NCI-H774 (cell line): ENCODE measurements at places on chromosomes 3 and 15.

- no peak for DNase-seq
Observed at GRCh38 chr3:64459711-64460110, 228.1 kb downstream of the ADAMTS9 start.

DNA sequence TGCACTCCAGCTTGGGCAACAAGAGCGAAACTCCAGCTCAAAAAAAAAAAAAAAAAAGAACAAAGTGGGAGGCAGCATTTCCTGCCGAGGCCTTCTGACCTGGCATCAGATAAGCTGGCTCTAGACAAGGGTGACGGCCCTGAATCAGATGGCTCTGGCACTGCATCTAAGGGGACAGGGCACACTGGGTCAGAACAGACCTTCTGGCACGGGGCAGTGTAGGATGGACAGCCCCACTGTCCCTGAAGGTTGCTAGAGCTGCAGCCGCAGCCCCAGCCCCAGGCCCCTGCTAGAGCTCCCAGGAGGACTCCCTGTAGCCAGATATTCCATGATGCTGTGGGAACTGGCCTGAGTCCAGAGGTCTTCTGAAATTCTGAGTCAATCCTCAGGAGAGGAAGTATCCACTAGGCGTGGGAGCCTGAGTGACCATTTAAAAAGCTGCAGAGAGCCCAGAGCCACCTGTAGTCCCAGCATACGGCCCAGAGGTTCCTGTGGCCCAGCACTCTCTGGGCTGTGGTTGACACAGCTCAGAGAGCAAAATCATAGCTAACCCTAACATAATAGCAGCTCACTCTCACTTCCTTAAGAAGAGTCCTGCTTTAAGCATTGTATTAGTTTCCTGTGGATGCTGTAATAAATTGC is 69.2 kb upstream of the MFGE8 start:
- no peak for DNase-seq

DNA sequence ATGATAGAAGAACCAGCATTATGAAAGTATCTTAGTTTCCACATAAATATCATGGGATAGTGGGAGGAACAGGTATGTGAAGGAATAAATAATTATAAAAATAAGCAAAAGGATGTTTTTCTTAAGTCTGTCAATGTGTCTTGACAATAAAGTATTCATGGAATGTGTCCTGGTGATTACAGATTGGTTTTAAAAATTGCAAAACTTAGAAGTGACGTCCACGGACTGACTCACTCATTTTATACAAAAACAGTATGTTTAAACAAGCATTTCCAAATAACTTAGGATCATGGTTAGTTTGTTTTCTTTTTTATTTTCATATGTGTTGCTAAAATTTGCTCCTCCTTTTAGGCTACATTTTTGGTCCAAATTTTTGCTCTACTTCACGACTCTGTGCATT is 687.0 kb upstream of the NECTIN3 start:
- DNase-seq, result no peak

DNA sequence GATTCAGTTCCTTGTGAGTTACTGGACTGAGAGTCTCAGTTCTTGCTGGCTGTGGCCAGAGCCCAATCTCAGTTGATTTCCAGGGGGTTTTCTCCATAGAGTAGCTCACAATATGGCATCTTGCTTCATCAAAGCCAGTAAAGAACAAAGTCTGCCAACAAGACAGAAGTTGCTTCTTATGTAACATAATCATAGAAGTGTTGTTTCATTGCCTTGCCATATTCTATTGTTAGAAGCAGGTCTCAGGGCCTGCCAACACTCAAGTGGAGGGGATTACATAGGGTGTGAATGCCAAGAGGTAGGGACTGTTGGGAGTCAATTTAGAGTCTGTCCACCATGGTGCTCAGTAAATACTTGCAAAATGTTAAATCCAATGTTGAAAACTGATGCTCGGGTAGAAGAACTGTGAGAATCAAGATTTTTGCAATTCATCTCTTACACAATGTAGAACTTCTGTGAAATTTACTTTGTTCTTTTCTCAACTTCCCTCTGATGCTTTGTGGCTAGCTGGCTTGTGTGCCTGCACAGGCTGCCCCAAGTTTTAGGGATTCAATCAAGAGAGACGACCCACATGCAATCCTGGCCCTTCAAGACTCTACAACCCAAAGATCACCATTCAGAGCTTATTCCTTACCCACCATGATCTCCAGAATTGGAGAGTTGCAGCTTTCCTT is 13.3 kb upstream of the PXYLP1 start:
- DNase-seq, result no peak

DNA sequence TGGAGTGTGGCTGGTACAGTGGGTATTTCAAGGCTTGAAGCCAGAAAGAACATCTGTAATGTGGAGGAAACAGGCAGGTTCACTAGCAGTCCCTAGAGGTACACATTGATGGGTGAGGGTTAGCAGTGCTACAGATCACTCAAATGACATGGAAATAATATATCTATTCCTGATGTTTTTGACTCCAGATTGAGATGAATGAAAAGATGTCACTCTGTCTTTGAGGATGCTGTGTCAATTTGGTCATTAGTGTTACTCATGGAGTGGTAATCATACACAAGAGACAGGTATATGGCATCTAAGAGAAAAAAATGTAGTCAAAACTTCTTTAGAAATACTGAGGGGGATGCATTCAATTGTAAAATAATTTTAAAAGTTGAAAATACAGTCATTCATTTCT is 135.1 kb downstream of the ZIC1 start:
- no peak for DNase-seq

DNA sequence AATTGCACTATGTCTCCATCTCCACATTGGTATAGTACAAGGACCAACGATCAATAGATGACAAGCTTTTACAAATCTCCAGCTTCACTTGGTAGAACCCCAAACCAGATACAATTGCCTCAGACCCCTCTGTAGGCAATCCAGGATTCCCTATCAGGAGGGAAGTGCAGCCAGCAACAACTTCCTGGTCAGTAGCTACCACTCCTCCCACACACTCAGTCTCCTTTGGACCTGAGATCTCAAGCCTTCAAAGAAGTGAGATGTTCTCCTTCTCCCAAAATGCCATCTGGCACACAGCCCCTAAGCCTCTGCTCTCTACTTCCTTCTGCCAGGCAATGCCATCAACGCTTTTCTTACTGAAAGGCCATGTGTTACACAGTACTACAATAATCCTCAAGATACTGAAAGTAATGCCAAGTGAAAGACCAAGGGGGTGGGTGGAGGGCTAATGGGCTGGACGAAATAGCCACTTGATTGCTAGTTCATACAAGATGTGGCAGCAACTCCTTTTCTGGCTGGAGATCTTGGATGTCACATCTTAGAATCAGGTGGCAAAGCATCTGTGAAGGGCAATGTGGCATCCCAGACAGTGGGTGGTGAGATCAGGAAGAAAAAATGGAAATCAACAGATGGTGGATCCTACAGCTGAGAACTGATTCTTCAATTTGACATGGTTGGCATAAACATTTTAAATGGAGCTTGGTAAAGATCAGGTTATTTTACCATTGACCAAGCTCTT is 75.3 kb upstream of the ACP3 start:
- no peak for DNase-seq

GRCh38 chr3:22361521-22361920 is 610.5 kb upstream of the ZNF385D start:
- no peak for DNase-seq

DNA sequence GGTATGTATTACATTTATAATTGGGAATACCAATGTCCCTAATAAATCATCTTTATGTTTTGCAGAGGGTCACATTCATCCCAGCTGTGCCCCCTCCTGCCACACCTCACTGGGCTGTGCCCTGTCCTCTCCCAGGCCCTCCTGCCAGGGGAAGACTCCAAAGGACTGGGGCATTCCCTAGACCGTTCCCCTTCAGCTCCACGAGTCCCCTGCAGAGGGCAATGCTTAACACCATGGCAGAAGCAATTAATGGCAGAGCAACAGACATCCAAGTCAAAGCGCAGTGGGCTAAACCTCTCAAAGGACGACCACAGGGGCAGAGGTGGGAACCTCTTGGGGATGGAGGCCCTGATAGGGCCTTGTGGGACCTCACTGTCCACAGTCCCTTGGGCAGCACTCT is 71.3 kb upstream of the SEC13 start:
- DNase-seq, result no peak

DNA sequence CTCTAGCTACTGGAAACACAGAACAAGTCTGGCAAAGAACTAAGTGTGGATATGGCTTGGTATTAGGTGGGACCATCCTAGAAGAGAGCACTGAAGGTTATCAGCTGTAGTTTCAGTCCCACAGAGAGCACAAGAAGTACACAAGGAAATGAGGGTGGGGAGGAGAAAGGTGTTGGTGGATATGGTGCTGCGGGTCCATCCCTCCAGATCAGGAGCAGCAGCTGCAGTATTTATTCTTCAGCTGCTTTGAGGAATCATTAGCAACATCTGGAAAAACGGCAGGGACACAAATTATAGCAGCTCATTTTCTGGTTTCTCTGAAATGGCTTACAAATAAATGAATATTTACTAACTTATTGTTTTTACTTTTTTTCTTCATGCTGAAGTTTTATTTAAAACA is 29.0 kb downstream of the CD80 start:
- no peak for DNase-seq

DNA sequence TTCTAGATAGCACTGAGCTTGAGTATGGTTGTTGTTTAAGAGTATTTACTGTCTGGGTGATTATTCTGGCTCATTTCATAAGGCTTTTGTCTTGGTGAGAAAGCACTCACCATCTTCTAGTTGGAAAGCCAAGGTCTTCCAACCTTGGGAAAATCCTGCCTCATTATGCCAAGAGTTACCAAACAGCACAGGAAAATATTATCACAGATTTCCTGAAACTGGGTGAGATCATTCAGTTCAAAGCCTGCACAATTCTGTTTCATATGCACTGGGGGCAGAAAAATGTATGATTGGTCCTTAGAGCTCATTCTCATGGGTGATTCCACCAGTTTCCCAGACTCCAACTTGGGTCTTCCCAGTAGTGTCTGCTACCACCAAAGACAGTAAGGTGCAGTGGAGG is 291.8 kb downstream of the RORA start:
- DNase-seq, result no peak

DNA sequence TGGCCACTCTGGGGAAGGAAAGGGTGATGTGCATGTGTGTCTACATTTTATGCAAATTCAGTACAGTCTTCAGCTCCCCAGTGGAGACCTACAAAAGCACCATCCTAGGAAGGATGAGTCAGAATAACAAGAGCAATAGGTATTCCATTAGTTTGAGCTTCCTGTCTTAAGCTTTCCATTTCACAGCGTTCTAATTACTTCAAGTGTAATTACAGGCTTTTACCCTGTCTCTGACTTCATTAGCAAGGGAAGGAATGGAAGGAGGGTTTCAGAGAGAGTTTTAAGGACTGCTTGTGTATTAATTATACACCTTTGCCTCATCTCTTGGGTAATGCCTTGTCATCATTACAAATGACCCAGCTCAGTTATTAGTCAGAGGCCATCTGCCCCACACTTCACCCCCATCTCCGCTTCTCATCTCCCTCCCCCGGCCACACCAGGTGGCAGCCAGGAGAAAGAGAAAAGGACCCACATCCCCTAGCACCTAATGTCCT is 202.8 kb upstream of the MRPL3 start:
- DNase-seq, result no peak

DNA sequence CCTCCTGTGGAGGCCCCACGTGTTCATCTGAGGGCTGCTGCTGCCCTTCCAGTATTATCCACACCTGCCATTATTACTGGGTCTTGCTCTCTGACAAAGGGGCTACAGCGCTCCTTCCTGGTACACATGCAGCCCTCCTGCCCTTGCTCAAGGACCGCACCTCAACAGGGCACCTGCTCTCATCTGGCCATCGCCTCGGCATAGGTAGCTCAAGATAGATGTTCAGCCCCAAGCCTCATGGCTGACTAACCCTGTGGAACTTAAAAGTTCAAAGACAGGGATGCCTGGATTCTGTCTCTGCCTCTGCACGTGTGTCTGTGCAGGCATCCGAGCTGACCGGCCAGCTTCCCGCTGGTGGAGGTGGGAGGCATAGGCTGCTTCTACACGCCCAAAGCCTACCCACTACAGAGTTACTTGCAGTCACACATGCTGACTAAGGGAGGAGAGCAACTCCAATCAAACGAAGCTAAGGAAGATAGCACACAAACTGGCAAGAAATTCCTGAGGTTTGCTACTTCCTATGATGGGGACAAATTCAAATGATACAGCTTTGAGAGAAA is 152.5 kb upstream of the ATP10A start:
- DNase-seq, result no peak

GRCh38 chr15:74062671-74063070 is 19.7 kb downstream of the GOLGA6A start:
- DNase-seq, result no peak

- DNase-seq, result no peak
Observed at GRCh38 chr15:64349375-64349774, 6.6 kb downstream of the CSNK1G1 start.

- no peak for DNase-seq
Observed at GRCh38 chr3:12658593-12659058, 5.3 kb downstream of the RAF1 start.

- no peak for DNase-seq
Observed at GRCh38 chr15:39127151-39127790, 453.6 kb upstream of the THBS1 start.
